Stimulated activated CD8-positive, alpha-beta memory T cell treated with anti-CD3 and anti-CD28 coated beads, Interleukin-2, amount 100 ng/mL, for 1 hour (primary cell): ENCODE measurements at places on chromosomes 2 and 18.

DNA sequence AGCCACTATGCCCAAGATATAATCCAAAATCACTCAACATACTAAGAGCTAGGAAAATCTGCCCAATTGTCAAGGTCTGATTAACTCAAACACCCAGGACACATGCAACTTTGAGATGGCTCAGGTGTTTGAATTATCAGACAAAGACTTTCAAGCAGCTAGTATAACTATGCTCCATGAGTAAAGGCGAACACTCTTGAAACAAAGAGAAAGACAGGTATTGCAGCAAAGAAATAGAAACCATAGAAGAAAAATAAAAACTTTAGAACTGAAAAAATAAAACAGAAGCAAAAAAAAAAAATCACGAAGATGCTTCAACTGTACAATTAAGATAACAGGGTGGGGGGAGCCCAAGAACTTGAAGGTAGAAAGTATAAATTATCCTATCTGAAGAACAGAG is 214.2 kb downstream of the EIPR1 start:
- no peak for DNase-seq

DNA sequence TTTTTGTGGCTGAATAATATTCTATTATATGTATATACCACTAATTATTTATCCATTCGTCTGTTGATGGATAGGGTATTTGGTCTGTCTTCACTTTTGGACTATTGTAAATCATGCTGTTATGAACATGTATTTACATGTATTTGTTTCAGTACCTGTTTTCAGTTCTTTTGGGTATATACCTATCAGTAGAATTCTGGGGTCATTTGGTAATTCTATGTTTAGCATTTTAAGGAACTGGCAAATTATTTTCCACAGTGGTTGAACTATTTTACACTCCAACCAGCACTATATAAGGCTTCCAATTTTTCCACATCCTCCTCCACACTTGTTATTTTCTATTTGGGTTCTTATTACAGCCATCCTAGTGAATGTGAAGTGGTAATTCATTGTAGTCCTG is 12.4 kb upstream of the TANK start:
- DNase-seq = no peak

GRCh38 chr2:240389302-240389805 is 46.1 kb upstream of the GPC1 start:
- DNase-seq = no peak

- DNase-seq = no peak
These were observed 3.6 kb upstream of the TFCP2L1 start for GRCh38 chr2:121288454-121289231.

DNA sequence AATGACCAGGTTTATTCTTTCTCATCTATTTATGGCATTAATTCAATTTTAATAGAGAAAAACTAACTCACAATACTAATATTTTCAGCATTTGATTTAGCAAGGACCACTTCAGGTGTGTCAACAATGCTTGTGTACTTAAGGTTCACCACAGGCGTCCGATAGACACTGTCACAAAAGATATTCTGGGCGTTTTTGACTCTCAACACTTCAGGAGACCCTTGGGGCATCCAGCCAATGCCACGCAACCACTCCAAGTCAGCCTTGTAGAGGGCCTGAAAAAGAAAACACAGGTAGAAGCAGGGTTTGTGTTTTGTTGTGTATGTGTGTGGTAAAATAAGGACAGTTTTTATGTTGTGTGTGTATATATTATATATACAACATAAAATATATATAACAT is 158.2 kb downstream of the NEB start:
- no peak for DNase-seq

DNA sequence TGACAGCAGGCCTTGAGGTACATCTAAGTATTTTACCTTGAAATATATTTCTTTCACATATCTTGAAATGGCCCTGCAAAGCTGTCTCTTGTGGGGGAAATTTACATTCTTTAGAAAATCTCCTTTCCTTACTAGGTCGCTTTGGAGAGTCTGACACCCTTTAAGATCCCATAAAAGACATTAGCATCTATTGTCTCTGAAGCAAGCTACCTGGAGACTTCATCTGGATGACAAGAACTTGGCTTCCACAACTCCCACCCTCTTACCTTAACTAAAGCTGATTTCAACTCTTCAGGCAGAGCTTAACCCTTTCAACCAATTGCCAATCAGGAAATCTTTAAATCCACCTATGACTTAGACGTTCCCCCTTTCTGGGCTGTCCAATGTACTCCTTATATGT is 219.3 kb downstream of the PIEZO2 start:
- DNase-seq = no peak

- no peak for DNase-seq
These were observed 76.4 kb downstream of the HDAC4 start for GRCh38 chr2:239324456-239324855.

GRCh38 chr2:100819370-100820272 is at the start of gene NPAS2:
Gene NPAS2 (plus strand): TSS chr2:100820139. CDS start chr2:100904755, 84,616 bp downstream.
- DNase-seq = no peak

- DNase-seq = no peak
These were observed 338.4 kb downstream of the SOCS6 start for GRCh38 chr18:70627182-70627802.

DNA sequence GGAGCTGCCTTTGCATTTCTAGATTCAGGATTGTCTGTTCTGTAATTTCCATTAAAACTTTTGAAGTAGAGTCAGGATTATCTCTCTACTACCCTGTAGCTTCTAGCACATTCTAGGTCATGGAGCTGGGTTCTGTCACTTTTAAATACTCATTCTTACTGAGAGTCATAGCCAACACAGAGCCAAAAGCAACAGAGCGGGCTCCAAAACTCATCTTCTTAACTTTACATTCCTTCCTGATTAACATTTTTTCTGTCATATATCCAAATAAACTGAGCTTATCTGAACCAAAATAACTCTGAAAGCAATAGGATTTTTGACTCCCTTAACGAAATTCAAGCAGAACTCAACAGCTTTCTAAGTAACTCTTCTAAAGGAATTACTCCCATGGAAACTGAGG is 12.9 kb downstream of the PREPL start:
- DNase-seq = no peak

DNA sequence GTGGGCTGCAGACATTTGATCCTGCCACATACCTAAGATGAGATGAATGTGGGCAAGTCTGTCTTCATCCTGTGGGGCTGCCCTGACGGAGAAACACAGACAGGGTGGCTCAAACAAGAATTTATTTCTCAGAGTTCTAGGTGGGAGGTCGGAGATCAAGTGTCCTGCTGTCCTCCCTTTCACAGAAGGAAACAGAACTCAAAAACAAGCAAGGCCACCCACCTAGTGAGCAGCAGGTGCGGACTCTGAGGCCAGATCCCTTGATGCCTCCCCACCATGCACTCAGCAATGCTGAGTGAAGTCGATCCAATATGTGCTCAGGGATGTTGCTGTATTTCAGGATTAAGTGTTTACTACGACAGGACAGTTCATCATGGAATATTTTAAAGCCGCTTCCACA is 63.0 kb upstream of the SNTG2 start:
- DNase-seq = no peak

DNA sequence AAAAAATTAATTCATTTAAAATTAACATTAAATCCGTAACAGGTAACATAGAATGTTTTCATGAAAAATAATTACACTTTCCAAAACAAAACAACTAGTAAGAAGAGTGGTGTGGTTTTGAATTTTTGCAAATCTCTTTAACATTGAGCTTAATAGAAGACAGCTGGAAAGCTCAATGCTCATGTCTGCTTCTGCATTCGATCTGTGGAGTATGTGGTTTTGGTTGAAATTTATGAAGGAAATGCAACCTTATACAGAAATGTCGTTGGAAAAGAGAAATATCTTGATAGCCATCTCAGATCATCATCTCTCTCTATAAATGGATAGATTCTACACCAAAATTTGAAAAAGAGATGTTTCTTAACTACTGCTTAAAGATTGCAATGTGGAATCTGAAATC is 17.3 kb upstream of the FHL2 start:
- no peak for DNase-seq

DNA sequence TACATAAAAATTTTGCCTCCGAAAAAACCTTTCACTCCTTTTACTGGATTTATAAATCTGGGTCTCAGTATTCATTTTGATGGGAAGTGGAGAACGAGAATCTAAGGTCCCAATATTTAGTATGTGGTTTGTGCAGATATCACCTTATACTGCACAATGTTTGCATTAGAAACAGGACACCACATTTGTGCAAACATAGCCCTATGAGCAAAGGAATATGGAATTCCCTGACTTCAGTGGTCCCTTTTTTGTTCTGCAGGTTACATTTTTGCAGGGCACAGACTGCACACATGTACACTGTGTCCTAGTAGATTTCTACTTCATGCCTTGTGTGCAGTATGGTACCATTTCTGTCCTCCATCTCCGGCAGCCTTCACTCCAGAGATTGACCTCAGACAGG is 130.0 kb downstream of the CDH19 start:
- no peak for DNase-seq

GRCh38 chr2:189147361-189147760 is 32.2 kb downstream of the COL5A2 start:
- DNase-seq = no peak
